ENCODE measurements at places on chromosomes 4 and X.

DNA sequence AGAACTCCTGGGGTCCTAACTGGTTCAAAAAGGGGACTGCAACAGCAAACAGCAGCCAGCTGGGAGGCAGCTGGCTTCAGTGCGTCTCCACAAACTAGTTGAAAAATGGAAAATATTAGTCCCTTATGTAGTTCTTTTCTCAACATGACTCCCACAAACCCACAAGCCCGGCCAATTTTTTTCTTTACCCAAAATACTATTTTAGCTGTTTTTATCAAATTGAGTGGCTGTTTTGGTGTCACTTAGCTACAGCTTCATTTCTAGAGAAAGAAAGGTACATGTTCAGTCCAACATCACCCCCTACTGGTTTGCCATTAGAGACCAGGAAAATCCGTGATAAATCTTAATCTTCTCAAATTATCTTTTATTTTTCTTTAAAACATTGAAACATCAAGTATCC lies 97.2 kb downstream of the GUCY2F start:
- H3K27ac ChIP-seq, result no peak overlapping the region
- H3K4me1 ChIP-seq, result no peaks in the 10 kb centered on the region
- H3K4me3 ChIP-seq, result no peak overlapping the region
- H3K36me3 ChIP-seq, result no peaks in the 10 kb centered on the region
- DNase-seq, result no peak
- no peaks in the 10 kb centered on the region for H3K27me3 ChIP-seq

DNA sequence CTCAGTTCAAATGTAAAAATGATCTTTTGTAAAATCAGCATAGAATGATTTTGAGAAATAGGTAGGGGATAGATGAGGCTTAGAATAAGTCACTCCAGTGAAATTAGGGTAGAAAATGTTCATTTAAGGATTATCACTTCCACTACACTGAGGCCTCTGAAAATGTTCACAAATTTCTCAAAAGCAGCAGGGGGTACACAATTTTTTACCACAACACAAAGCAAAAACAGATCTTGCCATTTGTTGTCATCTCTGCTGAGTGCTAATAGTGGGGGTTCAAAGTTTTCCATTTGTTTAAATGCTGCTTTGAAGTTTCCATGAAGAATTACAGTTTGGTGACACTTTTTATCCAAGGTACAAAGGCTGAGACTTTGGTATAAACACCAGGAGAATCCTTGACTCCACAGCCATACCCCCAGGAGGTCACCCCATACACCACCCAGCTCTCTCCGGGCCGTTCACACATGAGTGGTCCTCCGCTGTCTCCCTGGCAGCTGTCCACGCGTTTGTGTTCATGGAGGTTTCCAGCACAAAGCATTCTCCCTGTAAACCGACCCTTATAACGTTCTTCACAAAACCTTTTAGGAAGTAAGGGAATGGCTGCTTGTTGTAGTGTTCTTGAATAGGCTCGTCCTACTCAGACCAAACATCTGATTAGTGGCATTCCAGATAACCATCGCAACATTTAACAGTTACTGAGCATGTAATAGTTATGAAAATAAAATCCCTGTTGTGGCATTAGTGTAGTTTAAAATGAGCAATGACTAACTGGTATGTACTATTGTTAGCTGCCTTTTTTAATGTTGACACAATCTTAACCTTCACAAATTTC lies 71.0 kb downstream of the PRSS12 start:
- H3K4me1 ChIP-seq, result peaks cover 48% of the 10 kb centered on the region
- H3K4me3 ChIP-seq, result peak overlapping the region; percentile 98
- peak; percentile 21 for DNase-seq
- H3K27me3 ChIP-seq, result peaks cover 4% of the 10 kb centered on the region
- peaks cover 41% of the 10 kb centered on the region for H3K36me3 ChIP-seq

DNA sequence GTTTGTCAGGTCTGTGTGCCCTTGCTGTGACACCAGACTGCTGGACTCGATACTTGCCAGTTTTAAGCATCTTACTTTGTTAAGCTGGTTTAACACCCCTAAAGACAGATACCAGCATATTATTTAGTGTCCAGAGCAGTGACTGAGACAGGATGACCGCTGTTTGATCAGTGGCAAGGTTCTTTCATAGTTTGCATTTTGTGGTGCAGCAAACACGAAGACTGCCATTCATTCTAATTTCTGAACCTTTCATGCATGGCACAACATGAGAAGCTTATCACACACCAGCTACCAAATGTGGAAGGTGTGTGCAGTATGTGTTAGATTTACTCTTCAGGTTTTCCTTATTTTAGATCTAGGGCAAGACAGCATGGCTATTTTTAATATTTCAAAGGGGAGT lies 28.2 kb downstream of the JADE1 start:
- peaks cover 41% of the 10 kb centered on the region for H3K4me1 ChIP-seq
- no peak for DNase-seq
- H3K36me3 ChIP-seq, result peaks cover 18% of the 10 kb centered on the region
- H3K27me3 ChIP-seq, result no peaks in the 10 kb centered on the region
- peak overlapping the region; percentile 32 for H3K27ac ChIP-seq

DNA sequence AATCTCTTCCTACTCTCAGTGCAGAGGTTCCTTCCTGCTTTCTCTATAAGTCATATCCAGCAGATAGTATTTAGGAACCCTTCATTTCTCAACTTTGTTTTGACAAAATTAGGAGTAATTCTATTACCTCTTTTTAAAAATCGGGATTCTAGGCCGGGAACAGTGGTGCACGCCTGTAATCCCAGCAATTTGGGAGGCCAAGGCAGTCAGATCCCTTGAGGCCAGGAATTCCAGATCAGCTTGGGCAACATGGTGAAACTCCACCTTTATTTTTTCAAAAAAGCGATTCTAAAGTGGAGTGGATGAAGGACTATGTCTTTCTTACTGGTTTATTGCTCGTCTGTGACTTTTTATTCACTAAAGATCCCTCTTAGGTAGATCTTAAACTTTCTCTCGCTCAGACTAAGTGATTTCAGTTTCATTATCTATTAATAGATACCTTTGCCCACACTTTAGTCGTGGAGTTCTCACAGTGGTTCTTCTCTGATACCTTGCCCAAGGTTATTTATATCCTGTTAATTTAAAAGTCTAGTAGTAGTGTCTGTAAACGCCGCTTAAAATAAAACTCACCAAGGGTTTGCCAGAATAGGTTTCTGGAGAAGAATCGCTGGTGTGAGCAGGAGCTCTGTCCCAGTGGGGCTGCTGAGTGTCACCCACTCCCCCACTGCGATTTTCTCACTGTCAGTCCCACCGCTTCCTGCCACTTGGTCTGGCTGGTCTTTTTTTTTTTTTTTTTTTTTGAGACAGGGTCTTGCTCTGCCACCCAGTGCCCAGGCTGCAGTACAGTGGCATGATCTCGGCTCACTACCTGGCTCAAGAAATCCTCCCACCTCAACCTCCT lies 27.0 kb upstream of the TMEM131L start:
- H3K4me3 ChIP-seq, result peak overlapping the region; percentile 76
- H3K27ac ChIP-seq, result peak overlapping the region; percentile 89
- peak; percentile 50 for DNase-seq
- H3K4me1 ChIP-seq, result peaks cover 60% of the 10 kb centered on the region

DNA sequence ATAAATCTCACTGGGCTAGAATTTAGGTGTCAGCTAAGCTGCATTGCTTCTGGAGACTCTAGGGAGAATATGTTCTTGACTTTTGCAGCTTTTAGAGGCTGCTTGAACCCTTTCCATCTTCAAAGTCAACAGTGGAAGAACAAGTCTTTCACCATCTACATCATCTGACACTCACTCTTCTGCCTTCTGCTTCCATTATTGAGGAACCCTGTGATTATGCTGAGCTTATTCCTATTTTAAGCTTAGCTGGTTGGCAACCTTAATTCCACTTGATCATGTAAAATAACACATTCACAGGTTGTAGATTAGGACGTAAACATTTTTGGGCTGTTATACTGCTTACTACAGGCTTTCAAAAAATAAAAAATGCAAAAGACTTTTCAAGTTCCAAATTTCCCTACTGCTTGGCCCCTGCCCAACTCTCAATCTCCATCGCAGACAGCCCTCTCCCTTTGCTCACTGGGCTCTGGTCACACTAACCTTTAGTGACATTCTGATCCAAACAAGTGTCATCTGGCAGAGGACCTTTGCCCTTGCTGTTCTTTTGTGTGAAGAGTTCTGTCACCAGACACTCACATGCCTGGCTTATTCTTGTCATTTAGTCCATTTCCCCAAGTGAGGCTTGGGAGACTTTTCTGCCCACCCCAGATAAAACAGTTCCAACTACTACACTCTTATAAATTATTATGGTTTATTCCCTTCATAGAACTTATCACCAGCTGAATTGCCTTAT lies 1056.0 kb downstream of the STIM2 start:
- no peaks in the 10 kb centered on the region for H3K4me1 ChIP-seq
- H3K4me3 ChIP-seq, result no peak overlapping the region
- H3K36me3 ChIP-seq, result no peaks in the 10 kb centered on the region
- no peak for DNase-seq
- H3K27ac ChIP-seq, result no peak overlapping the region
- H3K27me3 ChIP-seq, result no peaks in the 10 kb centered on the region

- no peaks in the 10 kb centered on the region for H3K27me3 ChIP-seq
- H3K36me3 ChIP-seq, result no peaks in the 10 kb centered on the region
- H3K27ac ChIP-seq, result no peak overlapping the region
- no peak for DNase-seq
- no peaks in the 10 kb centered on the region for H3K4me1 ChIP-seq
Observed at GRCh38 chrX:105460376-105460775, 239.9 kb upstream of the TEX13A start.

DNA sequence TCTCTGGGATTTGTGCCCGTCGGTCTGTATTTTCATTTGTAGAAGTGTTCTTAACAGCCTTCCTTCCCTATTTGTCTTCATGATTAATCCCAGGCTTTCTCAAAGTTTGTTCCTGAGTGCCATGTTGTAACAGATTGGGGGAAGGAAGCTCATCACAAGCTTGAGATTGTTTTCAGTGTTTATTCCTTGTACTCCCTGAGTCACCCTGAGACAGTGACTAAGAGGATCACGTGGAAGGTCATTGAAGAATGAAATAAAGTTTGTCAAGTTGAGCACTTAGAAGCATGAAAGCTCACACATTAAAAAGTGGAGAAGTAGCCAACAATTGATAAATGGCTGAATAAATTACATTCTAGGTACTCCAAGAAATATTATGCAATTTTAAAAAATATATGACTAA lies 153.5 kb upstream of the FAM241A start:
- no peak overlapping the region for H3K4me3 ChIP-seq
- H3K4me1 ChIP-seq, result peaks cover 7% of the 10 kb centered on the region
- no peak overlapping the region for H3K27ac ChIP-seq
- DNase-seq, result no peak
- H3K27me3 ChIP-seq, result peaks cover 6% of the 10 kb centered on the region

GRCh38 chr4:128355305-128355704 lies 67.7 kb upstream of the PGRMC2 start:
- peaks cover 7% of the 10 kb centered on the region for H3K4me1 ChIP-seq

DNA sequence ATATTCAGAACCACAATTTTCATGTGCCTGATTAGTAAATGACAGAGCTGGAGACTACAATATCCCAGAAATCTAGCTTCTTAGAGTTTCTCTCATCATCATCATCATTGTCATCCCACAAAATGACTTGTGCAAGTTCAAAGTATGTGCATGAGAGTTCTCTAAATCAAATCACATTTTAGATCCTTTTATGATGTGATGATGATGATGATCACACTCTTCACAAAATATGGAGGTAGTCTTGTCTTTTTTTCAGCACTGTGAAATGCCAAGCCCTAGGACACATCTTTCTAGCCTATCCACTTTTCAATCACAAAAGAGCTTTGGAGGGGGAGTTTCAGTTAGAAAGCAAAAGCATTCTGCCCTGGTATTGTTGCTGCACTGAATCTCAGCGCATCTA lies 7.4 kb downstream of the MBNL3 start:
- no peaks in the 10 kb centered on the region for H3K36me3 ChIP-seq
- H3K27ac ChIP-seq, result peak overlapping the region; percentile 97
- DNase-seq, result no peak
- peak overlapping the region; percentile 79 for H3K4me3 ChIP-seq
- H3K27me3 ChIP-seq, result no peaks in the 10 kb centered on the region

DNA sequence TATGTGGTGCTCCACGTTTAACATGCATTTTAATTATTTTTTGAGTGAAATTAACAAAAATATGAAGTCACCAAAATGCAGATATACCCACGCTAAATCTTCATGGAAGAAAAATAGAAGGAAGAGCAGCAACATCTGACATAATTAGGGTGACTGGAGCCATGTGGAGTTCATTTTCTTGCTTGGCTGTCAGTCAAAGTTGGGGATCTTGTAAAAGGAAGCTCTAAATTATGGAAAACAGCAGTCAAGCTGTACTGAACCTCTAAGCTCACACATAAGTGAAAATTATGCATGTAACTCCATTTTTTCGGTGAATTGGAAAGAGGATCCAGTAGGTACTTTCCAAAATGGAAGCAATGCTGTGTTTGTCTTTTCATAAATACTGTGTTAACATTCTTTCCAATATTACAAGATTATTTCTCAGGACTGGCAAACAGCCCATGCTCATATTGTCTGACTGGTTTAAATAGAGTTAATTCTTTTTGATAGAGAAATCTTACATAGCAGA lies 9.7 kb upstream of the PDGFC start:
- H3K4me3 ChIP-seq, result no peak overlapping the region
- no peak for DNase-seq
- no peaks in the 10 kb centered on the region for H3K36me3 ChIP-seq
- H3K27me3 ChIP-seq, result peaks cover 9% of the 10 kb centered on the region
- no peaks in the 10 kb centered on the region for H3K4me1 ChIP-seq

DNA sequence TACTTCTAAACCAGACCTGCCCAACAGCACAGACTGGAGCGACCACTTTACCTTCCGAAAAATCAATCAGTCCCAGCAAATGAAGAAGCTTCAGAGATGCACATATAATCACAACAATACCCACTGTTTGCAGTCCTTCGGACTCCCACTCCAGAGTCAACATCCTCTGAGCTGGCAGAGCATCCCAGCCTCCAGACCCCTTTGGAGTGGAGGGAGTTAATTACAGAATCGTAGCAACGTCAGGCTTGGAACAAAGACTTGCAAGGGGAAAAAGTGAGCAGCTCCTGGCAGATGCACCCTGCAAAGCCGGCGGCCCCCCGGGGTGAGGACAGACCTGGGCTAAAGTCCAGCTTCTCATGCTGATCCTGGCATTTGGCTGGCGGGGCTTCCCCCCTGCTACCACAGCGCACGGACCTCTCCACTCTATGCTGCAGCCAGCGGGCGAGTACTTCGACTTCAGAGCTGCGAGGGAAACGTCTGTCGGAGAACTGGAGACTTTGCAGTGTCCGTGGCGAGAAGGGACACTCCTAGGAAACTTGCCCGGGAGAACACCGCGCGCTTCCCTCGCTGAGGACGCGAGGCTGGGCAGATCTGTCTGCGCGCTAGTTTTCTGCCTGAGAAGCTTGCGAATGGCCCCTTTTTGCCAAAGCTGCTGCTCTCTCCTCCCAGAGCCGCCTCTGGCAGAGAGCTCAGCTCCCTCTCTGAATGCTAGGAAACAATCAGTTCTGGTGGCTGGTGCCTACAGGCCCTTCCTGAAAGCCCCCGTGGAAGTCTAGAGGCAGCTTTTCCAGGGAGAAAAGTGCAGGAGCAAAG lies 283.7 kb downstream of the PACRGL start:
- H3K36me3 ChIP-seq, result peaks cover 2% of the 10 kb centered on the region
- no peak overlapping the region for H3K4me3 ChIP-seq
- H3K27ac ChIP-seq, result no peak overlapping the region
- peaks cover 11% of the 10 kb centered on the region for H3K27me3 ChIP-seq
- H3K4me1 ChIP-seq, result no peaks in the 10 kb centered on the region
